Fibroblast of skin of left quadriceps (primary cell): ENCODE measurements at places on chromosomes 3 and 15.

- DNase-seq = no peak
Observed at GRCh38 chr3:99934975-99935797, 117.5 kb downstream of the CMSS1 start.

DNA sequence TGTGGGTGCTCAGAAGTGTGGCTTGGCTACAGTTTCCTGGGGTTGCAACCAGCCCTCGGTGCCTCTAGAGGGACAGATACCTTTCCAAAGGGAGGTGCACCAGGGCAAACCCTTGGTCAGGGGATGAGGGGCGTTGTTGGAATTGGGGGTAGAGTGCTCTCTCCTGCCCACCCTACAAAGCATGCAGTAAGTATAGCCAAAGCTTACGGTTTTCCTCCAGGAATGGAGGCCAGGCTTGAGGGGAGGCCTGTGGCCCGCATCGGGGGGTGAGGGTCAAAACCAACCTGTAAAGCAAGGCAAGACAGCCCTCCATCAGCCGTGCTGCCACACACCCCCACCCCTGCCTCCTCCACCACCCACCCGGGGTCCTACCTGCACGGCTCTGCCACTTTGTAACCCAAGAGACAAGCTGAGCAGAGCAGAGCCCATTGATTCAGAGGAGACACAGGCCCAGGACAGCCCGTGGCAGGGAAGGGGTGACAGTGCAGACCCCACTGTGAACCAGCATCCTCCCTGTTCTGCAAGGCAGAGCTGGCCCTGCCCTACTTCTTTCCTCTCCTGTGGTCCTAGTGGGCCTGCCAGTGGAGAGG lies 41.5 kb downstream of the TLE3 start:
- no peak for DNase-seq

DNA sequence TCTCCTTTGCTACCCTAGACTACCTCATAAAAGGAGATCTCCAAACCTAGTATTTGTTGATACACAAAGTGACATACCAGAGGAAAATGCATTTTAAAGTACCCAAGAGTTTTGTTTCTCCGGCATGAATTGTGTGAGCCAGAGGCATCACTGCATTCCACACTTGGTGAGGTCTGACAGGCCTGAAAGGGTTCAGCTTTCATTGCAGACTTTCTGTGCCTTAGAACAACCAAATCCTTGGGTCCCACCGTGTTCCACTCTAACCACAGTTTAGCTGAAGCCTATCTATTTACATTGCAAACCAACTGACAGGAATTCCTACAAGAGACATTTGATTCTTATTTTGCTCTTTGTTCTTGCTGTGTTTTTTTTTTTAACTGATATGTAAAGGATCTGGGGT lies 21.0 kb upstream of the EID1 start:
- DNase-seq = peak; percentile 16

DNA sequence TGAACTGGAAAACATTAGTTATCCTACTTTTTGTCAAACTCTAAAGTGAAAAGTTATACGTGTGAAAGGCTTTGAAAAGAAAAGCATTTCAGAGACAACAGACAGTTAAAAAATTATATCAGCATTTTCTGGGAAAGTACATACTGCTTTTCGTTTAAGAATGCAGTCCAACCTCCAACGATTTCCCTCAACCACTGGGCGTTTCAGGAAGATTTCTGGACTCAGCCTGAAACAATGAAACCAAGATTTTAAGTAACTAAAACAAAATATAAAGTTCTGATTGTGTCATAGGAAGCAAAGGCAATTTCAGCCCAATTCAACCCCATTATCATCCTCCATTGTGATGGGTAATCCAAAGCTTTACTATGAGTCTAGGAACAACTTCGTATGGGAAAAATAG lies 110.7 kb downstream of the PLD1 start:
- no peak for DNase-seq

DNA sequence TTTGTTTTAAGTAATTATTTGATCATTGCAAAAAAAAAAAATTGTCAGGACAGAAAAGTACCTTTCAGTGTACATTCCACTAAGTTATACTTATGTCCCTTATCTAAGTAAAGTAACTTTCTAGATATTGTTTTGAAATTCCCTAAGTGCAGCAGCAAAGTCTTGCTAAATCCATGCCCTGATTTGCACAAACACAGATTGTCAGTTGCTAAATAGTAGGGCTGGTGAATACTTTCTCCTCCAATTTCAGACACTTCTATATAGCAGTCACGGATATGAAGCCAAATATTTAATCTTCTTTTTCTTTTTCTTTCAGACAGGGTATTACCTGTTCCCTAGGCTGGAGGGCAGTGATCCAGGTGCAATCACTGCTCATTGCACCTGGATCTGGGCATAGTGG lies 12.9 kb downstream of the LRRC2 start:
- no peak for DNase-seq

DNA sequence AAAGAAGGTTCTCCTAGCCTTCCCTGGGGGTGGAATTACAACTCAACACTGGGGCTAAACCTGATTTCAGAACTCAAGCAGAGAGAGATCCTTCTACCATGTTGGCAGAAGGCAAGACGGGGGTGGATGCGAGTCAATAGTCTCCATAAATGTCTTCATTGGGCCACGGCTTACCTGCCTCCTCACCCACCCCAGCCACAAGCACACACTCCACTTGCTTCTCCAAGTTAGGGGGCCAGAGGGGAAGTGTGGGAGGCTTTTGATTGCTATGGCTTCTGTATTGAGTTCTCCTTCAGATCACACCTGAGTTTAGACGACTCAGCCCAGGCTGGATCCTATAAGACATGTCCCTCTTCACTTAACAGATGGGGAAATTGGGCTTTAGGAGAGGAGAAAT lies 178.9 kb downstream of the UACA start:
- DNase-seq = no peak

DNA sequence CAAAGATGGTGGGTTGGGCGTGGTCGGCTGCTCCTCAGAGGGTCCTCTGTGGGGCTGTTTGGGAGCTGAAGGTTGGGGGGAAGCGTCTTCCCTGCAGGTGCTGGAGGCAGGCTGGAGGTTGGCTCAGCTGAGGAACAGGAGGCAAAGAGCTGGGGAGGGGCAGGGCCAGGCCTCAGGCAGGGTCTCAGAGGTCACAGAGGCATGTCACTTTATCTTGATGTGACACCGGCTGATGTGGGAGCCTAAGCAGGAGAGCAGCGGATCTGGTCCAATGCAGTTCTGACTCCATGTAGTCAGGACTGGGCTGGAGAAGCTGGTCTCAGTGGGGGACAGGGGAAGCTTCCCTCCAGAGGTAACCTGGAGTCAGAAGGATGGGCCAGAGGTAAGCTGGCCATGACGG lies 7.7 kb upstream of the GNAT1 start:
- no peak for DNase-seq

DNA sequence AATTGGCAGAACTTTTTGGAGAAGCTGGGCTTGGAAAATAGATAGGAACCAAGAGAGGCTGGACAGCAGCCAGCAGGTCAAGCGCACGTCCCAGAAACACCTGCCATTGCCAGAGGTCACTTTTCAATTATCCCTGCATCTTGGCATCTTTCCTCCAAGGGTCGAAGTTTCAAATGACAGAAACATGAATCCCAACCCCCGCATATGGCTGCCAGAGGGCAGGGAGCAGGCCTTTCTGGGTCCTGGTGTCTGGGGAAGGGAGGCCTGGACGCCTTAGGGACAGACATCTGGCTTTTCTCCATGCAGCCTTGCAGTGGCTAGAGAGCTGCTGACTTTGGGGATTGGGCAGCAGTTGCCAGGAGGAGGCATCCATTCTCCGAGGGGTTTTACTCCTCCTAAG lies 164.5 kb upstream of the TPM1 start:
- DNase-seq = no peak

DNA sequence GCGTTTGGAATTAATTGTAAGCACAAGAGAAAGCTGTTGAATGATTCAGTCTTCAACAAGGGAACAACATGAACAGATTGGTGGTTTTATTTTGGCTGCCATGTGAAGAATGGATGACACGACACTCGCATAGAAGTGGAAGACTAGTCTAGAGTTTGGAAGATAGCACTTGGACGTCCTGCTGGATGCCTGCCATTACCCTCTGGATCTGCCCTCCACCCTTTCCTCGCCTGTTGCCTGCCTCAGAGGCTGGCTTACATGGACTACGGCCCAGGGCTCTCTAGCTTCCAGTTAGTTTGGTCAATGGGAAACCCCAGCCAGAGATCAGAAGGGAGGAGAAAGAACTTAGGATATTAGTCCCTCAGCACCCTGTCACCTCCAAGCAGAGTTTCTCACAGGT lies 493.5 kb downstream of the FHIT start:
- DNase-seq = no peak

- no peak for DNase-seq
Observed at GRCh38 chr3:187702507-187703033, at the start of gene RTP2. TSS of gene RTP2 (minus strand) at chr3:187702557. CDS start at chr3:187702128, 429 bp downstream.

DNA sequence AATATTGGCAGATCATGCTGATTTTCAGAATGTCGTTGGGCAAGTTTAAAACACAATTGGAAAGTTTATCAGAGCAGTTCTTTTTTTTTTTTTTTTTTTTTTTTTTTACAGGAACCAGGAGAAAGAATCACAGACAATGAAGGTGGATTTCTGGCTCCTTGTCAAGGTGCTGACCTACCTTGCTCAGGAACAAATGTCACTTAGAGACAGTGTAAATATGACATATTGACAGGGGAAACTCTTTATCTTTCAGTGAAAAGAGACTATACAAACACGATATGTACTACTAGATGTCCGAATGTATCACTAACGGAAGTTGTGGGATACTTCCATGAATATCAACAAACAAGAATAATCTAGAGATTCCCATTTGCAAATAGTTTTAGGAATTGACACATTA lies 237.3 kb downstream of the FMN1 start:
- no peak for DNase-seq

- DNase-seq = peak; percentile 33
Observed at GRCh38 chr3:172869368-172869771, 118.8 kb downstream of the ECT2 start.

GRCh38 chr3:107997671-107998070 lies 93.2 kb downstream of the CD47 start:
- no peak for DNase-seq

GRCh38 chr15:44489464-44489863 lies 47.5 kb upstream of the EIF3J start:
- DNase-seq = peak; percentile 44

- no peak for DNase-seq
Observed at GRCh38 chr15:100098705-100099104, 243.1 kb downstream of the ADAMTS17 start.

DNA sequence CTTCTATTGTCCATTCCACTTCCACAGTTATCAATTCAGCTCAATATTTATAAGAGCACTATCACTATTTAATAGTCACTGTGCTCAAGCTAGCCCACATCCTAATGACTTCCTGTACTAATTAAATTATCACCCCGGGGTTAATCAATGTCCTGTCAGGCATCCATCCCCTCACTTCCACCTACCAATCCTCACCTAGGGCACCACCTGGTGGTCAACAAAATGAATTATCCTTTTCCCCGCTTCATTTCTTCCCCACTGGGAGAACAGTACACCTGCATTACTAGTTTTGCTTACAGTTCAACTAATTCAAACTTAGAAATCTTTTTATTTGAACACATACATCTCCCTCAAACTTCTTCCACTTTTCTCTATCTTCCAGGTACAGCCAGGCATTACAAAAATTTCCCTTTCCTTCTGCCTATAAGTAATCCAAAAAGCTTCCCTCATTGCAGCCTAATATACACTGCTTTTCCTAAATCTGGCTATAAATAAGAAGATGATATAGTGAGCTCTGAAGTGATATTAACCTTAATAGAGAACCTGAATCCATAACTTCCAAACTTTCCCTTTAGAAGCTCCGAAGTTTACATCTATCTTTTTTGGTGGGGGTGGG lies 68.5 kb downstream of the TMCC1 start:
- peak; percentile 9 for DNase-seq

DNA sequence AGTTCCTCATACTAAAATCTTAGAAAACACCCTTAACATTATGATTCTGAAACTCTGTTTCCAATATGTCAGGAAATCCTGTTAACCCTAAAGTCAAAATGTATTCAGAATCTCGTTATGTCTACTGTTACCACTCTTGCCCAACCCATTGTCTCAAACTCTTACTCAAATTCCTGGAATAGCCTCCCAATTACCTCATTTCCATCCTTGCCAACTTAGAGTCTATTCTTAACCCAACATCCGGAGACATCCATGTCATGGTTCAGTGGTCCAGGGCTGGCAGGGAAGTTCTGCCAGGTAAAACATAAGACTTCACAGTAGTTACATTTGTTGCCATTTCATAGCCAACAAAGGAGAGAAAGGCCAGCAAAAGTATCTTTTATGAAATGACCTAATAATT lies 593.9 kb downstream of the PYDC2 start:
- peak; percentile 1 for DNase-seq

- no peak for DNase-seq
Observed at GRCh38 chr15:60737217-60737616, 258.3 kb upstream of the ICE2 start.

GRCh38 chr3:12336099-12336498 lies 47.2 kb downstream of the PPARG start:
- DNase-seq = no peak

DNA sequence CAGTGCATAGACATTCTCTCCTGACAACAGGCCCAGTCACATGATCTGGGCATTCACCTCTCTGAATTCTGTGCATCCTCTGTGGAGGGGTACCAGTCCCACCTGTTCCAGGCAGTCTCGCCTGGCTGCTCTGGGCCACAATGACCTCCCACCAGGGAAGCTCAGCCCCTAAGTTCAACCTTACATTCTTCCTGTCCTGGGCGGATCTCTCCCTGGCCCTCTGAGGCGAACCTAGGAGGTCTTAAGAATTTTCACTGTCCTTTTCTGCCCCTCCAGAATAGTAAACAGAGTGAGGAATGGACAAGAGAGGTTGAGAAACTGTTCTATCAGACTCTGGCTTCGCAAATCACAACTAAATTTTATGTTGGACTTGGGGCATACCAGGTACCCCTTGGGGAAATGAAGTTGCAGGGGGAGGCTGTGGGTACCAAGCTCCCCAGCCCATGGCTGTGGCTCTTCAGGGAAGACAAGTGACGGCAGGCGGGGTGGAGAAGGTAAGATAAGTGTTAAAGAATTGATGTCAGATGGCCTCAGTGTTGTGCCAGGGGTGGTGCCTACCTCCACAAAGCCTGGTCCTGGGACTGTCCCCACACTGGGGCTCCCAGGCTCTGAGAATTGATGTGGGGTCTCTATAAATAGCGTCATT lies 5.3 kb downstream of the SCN5A start:
- no peak for DNase-seq

DNA sequence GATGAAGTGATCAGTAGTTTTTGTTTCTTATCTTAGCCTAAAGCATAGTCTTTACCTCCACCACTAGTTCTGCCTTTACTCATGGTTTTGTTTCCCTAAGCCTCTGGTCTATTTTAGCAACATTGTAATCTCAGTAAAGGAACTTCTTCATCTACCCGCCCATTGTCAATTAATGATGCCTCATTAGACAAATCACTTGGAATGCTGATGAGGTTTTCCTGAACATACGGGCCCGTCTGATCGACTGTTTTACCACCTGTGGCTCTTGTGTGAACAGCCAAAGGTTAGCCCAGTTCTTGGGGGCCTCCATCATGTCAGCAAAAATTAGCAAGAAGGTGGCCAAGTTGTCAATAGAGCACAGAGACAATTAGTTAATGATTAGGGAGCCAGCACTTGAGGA lies 470.1 kb upstream of the ARRDC4 start:
- DNase-seq = no peak
